ENCODE measurements at places on chromosomes 3 and 15.

GRCh38 chr15:64640146-64640871 lies 135.1 kb downstream of the RBPMS2 start:
- no peak for DNase-seq

DNA sequence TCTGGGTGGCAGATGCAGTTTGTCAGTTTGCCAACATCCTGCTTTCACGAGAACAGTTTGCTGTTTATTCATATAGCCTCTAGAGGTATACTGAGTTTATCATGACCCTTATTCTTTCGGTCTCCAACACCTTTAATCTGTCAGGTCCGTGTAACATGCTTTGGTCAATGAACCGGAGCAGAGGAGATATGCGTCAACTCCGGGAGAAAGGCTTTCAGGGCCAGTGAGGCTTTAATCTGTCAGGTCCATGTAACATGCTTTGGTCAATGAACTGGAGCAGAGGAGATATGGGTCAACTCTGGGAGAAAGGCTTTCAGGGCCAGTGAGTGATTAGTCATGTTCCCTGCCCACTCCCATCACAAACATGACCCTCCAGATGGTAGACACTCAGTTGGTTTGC lies 16.9 kb upstream of the GPD1L start:
- no peak for DNase-seq

GRCh38 chr15:101660005-101660404 lies 7.8 kb upstream of the TM2D3 start:
- no peak for DNase-seq

GRCh38 chr3:32237670-32238452 lies 619 bp upstream of the CMTM8 start:
- no peak for DNase-seq

DNA sequence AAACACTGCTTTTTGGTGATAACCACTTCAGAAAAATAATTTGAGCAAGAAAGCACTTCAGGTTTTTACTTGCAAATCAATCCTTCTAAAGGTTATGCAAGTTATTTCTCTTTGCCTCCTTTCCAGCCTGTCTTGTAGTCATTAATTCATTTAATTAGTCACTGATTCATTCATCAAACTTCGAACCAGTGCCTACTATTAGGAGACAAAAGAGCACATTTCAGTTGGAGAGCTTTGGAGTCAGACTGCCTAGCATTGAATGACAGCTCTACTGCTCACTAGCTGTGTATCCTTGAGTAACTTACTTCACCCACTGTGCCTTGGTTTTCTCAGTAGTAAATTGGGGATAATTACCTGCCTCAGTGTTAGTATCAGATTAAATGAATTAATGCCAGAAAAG lies 14.9 kb upstream of the LRRC58 start:
- no peak for DNase-seq

DNA sequence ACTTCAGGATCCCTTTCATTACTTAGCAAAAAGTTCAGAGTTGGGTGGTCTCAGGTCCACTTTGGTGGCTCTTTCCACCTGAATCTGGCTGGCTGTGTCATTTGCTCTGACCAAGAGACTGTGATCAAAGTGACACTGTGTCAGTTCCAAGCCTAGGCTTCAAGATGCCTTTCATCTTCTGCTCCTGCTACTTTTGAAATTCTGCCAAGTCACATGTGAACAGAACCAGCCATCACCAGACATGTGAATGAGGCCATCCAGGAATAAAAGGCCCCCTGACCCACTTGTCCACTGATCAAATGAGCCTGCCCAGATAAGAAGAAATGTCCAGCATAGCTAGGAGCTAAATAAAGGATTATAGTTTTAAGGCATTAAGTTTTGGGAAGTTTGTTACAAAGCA lies 132.2 kb downstream of the OSBPL10 start:
- no peak for DNase-seq

GRCh38 chr3:24202071-24202470 lies 257.0 kb downstream of the NR1D2 start:
- no peak for DNase-seq

GRCh38 chr3:106206613-106207012 lies 337.8 kb upstream of the CBLB start:
- DNase-seq, result no peak

GRCh38 chr3:171813897-171814460 lies 3.7 kb upstream of the PLD1 start:
- DNase-seq, result no peak
